ENCODE measurements at places on chromosomes 13 and 19.

GRCh38 chr13:48126944-48127830, 32.3 kb upstream of the MED4 start:
- no peak for DNase-seq

GRCh38 chr13:27147530-27148170, 24.0 kb downstream of the USP12 start:
- DNase-seq: no peak

DNA sequence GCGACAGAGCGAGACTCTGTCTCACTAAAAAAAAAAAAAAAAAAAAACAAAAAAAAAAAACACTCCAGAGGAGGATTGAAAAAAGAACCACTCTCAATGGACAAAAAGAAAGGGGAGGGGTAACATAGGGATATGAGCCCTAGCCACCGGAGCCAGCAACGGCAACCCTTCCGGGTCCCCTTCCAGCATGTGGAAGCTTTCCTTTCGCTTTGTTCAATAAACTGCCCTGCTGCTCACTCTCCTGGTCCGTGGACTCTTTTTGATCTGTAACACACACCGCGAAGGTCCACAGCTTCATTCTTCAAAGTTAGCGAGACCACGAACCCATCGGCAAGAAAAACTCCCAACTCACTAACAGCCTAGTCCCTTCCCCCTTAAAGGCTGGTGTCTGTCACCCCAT, 1.0 kb upstream of the REX1BD start:
- DNase-seq: no peak

GRCh38 chr13:114112826-114113322, 19.5 kb downstream of the RASA3 start:
- DNase-seq: no peak

DNA sequence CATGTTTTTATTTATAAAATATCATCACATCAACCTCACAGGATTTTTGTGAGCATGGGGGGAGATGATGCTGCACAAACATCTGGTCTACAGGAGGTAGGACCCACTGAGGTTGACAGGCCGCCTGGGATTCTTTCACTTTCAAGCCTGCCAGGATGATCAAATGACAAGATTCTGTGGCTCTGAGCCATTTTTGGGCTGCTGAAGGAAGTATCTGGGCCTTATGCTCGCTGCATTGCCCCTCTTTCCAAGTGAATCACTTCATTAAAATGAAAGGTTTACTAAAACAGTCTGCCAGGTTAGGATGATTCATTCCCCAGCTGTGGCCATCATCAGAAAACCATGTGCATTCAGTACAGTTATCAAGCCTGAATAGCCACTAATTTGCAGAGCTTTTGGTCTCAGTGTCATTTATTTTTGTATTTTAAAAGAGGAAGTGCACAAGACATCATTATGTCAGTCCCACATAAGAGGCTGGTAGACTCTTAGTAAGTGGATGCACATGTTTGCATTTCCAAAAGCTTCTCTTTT, 34.4 kb downstream of the STARD13 start:
- no peak for DNase-seq

DNA sequence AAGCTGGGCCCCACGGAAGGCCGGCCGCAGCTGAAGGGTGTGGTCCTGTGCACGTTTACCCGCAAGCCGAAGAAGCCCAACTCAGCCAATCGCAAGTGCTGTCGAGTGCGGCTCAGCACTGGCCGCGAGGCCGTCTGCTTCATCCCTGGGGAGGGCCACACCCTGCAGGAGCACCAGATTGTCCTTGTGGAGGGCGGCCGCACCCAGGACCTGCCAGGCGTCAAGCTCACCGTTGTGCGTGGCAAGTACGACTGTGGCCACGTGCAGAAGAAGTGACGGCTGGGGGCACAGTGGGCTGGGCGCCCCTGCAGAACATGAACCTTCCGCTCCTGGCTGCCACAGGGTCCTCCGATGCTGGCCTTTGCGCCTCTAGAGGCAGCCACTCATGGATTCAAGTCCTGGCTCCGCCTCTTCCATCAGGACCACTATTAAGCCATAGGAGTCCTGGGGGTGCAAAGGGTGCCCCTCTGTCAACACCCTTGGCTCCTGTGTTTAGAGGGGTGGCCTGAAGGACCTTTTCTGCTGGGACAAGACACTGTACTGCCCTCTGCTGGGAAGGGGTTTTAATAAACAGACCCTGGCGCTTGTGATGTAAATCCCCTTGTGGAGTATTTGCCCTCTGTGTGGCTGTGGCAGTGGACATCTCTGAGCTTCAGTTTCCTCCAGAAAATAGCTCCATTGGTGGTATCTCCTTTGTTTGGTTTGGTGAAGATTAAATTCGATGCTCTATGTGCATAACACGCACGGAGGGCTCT, 1.9 kb downstream of the MRPS12 start:
- no peak for DNase-seq

DNA sequence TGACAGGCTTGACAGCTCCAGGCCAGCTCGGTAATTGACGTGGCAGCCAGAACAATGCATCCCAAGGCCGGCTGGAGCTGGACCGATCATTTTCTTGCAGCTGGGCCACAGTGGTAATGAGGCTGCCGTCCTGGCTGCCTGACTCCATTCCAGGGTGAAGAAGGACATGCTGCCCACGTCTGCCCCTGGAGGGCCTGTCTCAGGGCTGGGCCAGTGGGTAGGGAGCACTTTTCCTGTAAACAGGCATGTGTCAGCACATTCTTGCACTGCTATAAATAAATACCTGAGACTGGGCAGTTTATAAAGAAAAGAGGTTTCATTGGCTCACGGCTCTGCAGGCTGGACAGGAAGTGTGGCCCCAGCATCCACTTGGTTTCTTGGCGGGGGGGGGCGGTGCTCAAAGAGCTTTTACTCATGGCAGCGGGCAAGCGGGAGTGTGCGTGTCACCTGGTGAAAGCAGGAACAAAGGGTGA, 38.1 kb upstream of the KCTD15 start:
- DNase-seq: no peak
